NAMALWA (cell line): ENCODE measurements at places on chromosomes 16 and 17.

DNA sequence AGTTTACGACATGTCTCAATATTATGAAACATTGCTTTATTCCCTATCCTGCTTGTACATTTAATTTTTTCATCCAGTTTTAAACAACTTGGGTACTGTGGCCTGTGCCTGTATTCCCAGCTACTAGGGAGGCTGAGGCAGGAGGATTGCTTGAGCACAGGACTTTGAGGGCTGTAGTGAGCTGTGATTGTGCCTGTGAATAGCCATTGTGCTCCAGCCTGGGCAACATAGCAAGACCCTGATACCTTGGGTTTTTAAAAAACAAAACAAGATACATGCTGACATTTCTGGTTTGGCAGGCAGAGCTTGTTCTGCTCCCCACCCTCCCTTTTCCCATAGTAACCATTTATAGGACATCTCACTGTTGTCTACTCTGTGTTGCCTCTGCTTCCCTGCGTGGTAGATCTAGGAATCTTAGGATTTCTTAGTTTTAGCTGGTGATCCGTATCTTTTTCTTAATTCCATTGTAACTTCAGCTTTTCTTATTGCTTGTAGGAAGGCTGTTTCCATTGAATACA, 35.6 kb downstream of the TENT4B start:
- no peak for DNase-seq

DNA sequence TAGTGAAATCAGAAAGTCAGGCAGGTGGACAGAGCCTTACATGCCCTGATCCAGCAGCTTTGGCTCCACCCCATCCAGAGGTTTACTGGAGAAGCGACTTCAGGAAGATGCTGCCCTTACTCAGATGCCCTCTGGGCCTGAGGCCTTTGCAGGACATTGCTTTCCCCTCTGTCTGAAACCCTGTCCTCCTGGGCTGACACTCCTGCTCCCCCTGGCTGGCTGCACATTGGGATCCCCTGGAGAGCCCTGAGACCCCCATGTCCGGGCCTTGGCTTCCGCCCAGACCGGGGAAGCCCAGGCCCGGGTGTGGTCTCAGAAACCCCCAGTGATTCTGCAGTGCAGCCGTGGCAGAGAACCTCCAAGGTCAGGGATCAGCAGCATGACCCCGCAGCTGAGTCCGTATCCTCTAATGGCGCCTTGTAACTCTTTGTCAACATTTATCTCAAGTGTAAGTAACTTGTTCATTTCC, 36.6 kb downstream of the BCO1 start:
- DNase-seq, result no peak

DNA sequence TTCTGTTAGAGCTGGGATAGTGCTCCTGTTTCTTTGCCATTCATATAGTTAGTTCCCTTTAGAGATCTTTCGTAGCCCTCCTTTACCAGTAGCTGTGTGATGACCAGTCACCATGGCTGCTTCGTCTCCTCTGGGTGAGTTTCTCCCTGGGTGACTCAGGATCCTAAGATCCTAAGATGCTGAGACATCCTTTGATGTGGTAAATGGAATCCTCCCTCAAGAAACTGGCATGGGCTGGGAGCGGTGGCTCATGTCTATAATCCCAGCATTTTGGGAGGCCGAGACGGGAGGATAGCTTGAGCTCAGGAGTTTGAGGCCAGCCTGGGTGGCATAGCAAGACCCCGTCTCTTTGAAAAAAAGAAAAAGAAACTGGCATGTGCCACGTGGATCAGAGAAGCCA, 5.9 kb downstream of the PHAF1 start:
- no peak for DNase-seq

- peak; percentile 69 for DNase-seq
Measured at GRCh38 chr16:85948138-85948509, 49.2 kb downstream of the IRF8 start.

DNA sequence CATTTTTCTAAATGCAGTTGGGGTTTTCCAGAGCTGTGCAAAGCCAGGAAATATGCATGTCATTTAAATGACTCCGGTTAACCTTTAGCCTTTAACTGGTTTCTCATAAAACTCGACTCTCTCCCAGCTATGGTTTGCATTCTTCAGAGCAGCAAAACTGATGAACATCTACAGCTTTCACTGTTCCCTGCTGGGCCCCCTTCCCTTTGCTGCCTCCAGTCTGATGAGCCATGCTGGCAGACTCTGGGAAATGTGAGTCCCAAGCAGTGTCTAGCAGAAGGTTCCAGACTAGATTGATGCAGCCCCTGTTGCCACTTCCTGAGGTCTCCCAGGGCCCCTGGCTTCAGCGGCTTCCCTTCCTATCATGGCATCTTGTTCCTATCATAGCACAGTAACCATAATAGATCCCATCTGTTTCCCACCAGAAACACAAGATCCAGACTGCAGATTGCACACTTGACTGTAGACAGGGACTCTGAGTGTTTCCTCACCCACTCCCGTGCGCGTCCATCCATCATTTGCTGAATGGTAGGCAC, 135.4 kb downstream of the CLEC16A start:
- DNase-seq, result no peak

DNA sequence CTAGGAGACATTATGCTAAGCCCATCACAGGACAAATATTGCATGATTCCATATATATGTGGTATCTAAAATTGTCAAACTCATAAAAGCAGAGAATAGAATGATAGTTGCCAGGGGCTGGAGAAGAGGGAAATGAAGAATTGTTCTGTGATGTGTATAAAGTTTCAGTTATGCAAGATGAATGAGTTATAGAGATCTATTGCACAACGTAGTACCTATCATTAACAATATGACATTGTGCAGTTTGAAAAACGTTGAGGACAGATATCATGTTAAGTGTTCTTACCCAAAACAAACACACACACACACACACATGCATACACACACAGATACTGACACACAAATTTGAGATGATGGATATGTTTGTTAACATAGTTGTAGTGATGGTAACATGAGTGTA, 871.6 kb upstream of the GOT2 start:
- no peak for DNase-seq

DNA sequence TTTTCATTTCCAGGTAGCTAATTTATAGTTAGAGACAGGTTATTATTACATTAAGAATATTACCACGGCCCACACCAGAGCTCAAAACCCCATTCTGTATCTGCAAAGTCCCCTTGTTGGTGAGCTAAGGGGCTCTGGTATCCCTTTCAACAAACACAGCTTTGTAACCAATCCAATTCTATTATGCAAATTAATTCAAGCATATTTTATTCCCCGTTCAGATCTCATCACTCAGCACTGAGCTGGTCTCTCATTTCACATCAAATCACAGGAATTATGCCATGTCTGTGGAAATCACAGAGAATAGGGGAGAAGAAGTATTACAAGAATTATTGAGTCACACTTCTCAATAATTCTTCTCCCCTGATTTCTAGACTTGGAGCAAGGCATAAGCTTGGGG, 111.7 kb downstream of the CDH11 start:
- DNase-seq, result no peak

DNA sequence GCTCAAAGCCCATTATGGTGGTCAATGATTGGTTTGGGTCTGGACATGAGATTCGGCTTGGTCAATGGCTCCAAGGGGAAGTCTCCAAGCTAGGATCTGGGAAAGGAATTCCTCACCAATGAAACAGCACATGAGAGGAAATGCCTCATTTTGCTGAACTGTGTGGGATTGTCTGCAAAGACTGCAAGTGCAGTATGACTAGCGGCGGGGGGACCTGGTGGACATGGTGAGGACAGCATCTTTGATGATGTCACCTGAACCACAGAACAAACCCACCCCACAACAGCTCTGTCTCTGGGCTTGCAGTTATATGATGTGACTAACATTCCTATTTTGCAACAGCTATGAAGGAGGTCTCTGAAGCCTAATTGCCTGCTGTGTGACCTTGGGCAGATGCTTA, 50.6 kb upstream of the NKD1 start:
- DNase-seq, result no peak

DNA sequence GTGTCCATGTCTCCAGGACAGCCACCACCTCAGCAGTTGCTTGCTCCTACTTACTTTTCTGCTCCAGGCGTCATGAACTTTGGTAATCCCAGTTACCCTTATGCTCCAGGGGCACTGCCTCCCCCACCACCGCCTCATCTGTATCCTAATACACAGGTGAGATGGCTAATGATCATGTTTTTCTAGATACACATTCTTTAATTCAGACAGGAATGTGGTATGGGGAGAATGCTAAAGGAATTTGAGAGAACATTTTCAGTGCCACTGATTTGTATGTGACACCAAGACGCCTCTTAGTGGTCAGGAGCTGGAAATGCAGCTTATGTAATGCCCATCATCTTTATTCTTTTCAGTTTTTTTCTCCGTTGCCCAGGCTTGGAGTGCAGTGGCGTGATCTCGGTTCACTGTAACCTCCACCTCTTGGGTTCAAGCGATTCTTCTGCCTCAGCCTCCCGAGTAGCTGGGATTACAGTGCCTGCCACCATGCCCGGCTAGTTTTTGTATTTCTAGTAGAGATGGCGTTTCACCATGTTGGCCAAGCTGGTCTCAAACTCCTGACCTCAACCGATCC, 8.9 kb upstream of the RAPGEFL1 start:
- peak; percentile 72 for DNase-seq

DNA sequence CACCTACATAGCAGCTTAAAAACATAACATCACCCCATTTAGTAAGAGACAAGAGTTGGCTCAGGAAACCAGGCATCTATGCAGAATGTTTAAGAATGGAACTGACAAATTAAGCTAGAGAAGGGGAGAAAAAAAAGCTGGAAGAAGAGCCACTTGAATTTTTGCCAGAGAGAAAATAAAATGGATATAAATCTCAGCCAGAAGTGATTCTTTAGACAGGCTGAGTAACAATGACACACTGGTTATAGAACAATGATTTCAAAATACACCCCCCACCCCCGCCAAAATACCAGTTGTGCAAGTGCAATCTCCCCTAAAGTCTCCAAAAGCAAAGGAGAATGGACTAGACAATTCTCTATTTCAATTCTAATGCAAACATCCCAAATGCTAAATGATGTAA, 22.4 kb downstream of the LSM12 start:
- no peak for DNase-seq

- no peak for DNase-seq
Measured at GRCh38 chr17:10034719-10035475, 129.8 kb upstream of the RCVRN start.

GRCh38 chr16:3945751-3946603, 65.5 kb upstream of the CREBBP start:
- no peak for DNase-seq

DNA sequence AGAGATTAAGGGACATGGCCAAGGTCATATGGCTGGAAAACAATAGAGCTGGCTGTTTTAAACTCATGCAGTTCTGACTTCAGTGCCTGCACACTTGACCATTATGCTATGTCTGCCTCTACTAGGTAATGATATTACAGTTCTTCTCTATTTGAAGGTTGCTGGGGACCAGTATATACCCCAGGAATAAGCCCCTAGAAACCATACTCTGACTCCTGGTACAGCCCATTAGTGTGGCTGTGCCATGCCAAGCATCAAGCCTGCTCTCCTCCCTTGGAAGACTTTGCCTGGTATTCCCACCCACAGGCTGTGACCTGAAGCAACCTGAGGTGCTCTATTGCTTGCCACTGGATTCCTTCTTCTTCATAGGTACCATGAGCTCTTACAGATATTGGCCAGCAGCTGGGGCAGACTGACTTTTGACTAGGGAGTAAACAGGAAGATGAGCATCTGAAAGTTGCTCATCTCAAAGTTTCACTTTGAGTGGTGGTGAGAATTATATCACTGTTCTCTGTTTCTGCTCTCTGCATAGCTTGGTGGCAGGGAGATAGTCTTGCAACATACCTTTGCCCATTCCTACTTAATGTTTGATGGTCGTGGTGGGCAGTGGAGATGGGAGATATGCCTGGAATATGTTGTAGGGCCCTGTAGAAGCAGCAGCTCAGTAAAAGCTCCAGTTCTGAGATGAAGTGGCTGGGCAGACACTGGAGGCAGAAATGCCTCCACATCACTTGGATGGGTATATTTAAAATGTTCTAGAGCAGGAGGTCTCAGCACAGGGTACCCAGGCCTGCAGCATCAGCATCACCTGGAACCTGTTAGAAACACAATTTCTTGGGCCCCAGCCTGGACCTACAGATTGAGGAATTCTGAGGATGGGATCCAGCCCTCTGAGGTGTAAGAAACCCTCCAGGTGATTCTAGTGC, 274.7 kb downstream of the HS3ST4 start:
- DNase-seq, result no peak

- DNase-seq, result peak; percentile 29
Measured at GRCh38 chr17:80790021-80790765, 201.4 kb upstream of the CHMP6 start.

DNA sequence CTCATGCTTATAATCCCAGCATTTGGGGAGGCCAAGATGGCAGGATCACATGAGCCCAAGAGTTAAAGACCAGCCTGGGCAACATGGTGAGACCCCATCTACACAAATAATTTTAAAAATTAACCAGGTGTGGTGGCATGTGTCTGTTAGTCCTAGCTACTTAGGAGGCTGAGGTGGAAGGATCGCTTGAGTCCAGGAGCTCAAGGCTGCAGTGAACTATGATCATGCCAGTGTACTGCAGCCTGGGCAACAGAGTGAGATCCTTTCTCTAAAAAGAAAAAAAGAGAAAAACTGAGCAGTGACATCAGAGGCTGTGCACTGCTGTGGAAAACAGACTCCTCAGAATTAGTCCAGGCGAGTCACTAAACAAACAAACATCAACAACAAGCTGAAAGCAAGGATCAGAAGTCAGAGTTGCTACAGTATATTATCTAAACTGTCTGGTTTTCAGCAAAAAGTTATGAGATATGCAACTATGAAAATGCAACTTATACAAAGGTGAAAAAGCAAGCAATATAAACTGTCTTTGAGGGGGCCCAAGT, 39.3 kb downstream of the CBFB start:
- DNase-seq, result no peak

GRCh38 chr17:77501751-77502625, 361.2 kb downstream of the SEC14L1 start:
- no peak for DNase-seq

DNA sequence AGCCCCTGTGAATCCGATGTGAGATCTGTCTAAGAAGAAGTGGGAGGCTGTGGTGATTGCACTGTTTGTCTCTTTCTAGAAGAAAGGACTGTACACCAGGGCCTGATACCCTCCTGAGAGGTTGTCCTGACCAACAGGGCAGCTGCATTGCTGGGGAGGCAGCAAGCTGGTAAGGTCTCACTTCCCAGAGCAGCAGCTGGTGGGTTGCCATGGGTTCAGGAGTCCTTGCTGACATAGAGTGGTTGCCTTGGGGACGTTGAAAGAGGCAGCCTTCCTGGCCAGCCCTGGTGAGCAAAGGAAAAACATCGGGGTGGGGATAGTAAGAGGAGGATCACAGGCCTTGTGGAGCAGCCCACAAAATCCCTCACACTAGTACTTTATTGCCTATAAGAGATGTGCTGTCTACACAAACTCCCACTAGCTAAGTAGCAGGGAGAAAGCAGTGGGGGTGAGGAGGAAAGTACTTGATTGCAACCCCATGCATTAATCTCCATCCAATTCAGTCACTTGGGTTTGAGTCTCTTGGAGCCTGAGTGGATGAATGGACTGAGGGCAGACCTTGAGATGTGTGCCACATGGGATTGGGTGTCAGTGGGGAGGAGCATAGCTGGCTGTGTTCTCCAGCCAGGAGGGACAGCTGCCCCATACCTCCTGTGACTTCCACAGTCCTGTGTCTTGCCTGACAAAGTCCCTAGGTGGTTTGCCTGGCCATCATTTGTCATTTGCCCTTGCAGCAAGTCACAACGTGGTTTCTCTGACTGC, 143.8 kb upstream of the RPL38 start:
- DNase-seq, result no peak

GRCh38 chr17:4881761-4882555, 17.4 kb upstream of the C17orf107 start:
- DNase-seq, result peak; percentile 48

- no peak for DNase-seq
Measured at GRCh38 chr16:29963021-29963743, 1.3 kb downstream of the TMEM219 start.
